ENCODE measurements at places on chromosomes 4 and X.

DNA sequence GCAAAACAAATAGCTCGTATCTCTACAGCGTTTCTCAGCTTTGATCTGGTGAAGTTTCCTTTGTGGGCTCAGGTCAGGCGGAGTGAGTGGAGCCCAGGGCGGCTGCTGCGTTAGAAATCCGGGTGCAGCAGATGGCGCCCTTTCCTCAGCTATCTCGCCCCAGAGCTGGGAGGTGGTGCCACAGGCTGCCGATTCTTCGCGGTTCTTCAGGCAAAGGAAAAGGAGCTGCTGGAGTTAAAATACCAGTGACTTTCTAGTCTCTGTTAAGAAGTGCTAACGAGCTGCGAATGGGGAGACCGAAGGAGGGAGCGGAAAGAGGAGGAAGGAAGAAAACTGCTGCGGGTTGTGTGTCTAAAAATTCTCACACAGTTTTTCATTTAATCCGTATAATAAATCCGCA, 114.6 kb downstream of the CPE start:
- peak; percentile 63 for DNase-seq

DNA sequence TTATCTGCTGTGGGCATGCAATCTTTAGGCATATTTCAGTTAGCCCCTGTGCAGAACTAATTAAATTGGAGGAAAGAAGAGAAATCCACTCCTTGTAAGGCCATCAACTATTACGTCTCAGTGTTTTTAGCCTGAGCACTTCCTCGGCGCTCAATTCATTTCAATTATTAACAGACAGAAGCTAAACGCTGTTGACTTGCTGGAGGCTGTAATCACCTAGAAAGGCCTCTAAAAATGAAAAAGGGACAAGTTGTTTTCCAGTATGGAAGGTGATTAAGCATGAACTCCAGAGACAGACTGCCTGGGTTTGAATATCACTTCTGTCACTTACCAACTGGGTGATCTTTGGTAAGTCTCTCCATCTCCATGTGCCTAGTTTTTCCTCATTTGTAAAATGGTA, 59.6 kb downstream of the LEF1 start:
- no peak for DNase-seq

DNA sequence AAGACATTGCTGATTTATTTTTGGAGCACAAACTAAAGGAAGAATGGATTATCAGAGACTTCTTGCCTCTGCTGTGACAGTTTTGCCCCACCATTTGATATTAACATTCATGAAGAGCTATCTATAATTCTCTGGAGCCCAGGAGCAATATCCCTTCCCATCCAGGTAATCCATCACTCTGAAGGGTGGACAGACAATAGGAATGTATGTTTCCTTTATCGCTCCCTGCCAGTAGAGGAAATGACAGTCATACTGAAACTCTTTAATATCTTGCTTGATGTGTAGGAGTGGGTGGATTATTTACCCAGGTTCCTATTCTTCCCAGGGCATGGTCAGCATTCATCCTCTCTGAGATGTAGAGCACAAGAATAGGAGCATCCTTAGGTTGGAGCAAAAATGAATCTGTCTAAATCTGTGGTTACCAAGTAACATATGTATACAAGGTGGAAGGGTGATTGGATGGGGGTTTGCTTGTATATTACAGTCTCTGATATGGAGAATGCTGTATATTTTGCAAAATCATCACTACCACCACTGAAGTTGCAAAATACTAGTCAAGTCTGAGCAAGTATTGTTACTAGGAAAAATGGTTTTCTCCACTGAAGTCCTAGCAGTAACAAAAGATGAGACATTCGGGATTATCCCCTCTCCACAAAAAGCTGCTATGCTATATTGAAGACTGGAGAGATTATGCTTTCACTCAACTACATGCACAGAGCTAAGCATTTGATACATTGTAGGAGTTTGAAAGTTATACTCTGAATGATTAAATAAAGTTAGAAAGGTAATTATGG, 151.6 kb downstream of the CBLL2 start:
- no peak for DNase-seq

- no peak for DNase-seq
These were observed 378.5 kb downstream of the FAT4 start for GRCh38 chr4:125693228-125693627.

DNA sequence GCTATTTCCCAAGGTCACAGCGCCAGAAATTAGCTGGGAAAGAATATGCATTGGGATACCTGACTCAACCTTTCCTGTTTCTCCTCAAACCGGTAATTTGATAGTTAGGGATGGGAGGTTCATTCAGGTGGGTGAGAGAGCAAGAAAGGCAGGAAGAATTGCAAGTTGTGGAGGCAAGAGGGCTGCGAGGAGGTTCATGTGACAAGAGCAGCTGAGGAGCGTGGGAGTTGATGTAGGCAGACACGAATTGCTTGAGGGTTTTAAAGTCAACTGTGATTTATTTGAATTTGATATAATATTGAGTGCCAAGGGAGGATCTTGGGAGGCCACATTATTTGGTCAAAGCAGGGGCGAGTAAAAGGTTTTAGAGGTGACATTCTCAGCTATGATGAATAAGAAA, 329.0 kb downstream of the STIM2 start:
- no peak for DNase-seq

- no peak for DNase-seq
These were observed 114.1 kb upstream of the KLHL4 start for GRCh38 chrX:87403551-87403950.

DNA sequence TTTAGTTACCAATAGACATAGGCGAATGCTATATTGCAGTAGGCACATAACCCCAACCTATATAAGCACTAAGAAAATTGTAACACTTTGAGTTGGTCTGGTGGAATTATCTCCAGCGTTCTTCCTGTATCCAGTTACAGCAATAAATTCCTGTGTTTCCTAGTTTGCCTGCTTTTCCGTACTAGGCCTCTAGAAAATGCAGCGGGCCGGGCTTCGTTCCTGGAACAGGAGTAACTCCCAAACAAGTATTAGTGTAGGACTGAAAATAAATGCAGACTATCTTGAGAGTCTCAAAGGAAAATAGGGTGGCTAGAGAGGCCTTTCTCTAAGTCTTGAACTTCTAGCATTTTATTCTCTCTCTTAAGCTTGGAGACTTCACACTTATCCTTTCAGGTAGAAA, 159.8 kb downstream of the OR13H1 start:
- DNase-seq, result no peak

DNA sequence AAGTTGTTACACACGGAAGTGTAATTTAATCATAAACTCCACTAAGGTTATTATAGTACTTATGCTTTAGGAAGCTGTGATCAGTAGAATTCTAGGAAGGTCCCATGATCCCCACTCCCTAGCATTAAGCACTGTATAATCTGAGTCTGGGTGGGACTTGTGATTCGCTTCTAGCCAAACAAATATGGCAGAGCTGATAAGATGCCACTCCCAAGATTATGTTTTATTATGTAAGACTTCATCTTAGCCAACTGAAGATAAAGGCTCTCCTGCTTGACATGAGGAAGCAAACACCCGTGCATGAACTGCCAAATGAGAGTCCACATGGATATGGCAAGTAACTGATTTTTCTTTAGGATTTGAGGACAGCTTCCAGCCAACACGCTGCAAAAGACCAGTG, 186.4 kb upstream of the NDST3 start:
- DNase-seq, result no peak

DNA sequence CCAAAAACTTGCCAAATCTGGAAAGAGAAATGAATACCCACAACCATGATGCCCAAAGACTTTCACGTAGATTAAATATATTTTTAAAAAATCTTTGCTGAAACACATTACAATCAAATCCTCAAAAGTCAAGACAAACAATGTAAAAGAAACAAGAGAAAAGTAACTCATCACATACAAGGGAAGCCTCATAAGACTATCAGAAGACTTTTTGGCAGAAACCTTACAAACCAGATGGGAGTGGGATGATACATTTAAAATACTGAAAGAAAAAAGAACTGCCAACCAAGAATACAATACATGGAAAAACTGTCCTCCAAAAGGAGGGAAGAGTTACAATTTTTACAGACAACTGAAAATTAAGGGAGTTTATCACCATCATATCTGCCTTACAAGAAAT, 319.0 kb upstream of the INTU start:
- DNase-seq, result no peak

DNA sequence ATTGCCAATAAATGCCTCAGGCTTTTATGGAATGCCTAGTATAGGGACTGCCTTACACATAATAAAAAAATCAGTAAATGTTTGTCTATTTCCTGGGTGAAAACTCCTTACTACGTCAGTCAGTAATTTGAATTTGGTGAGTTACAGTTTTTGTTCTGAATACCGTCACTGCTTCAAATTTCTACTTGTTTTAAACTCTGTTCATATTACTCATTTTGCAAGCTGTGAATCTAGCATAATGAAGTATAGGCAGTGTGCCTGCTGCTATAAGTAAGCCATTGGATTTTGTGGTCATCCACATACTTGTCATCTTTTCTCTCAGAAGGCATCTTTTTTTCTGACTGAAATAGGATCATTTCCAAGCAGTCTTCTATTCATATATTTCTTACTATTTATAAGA, 43.1 kb downstream of the SYNPO2 start:
- no peak for DNase-seq

- DNase-seq, result no peak
These were observed 24.6 kb upstream of the LRBA start for GRCh38 chr4:151039733-151040132.

- no peak for DNase-seq
These were observed 2403.2 kb downstream of the ARAP2 start for GRCh38 chr4:33841120-33841519.

- DNase-seq, result no peak
These were observed 50.5 kb upstream of the ADGRG2 start for GRCh38 chrX:19172741-19173140.

DNA sequence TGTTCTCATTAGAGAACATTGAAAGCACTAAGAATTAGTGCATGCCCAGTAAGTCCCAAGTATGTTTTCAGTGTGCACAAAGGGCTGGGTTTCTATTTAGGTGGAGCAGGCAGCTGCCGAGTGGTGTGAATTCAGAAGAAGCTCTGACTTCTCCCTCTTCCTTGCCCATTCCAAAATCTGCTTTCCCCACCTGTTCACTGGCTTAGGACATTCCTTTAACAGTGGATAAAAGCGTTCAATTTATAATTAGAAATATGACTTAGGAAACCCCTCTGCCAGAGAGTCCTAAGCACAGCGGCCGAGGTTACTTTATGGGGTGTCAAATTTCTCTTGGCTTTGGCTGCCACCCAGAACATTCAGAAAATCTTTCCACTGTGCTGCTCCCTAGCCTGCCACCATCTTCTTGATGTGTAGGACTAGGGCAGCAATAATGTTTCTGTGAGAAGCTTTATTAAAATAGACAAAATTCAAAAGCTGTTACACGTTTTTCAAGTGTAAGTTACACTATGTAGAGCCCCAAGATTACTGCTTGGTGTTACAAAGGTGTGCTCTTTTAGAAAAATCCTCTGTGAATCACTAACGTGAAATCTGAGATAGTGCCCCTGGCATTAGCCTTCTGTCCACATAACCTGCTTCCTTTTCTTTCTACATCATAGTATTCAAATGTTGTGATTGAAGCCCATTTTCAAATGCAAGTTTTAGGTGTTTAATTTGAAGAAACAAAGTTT, 191.6 kb upstream of the ANKRD50 start:
- DNase-seq, result no peak

GRCh38 chr4:156568484-156568883, 403.1 kb downstream of the PDGFC start:
- DNase-seq, result no peak

DNA sequence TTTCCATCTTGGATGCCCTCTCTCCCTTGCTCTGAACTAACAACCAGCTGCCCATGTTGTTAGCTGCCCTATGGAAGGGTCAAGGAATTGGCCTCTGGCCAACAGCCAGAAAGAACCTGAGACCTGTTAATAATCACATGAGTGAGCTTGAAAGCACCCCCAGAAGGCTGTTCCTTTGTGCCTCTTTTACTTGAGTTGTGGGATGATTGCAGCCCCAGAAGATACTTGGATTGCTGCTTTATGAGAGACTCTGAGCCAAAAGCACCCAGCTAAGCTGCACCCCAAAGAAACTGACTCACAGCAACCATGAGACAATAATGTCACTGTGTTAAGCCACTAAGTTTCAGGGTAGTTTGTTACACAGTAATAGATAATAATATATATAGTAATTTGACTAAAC, 73.3 kb downstream of the FRYL start:
- no peak for DNase-seq

GRCh38 chr4:188370777-188371176, 231.5 kb downstream of the TRIML1 start:
- no peak for DNase-seq

DNA sequence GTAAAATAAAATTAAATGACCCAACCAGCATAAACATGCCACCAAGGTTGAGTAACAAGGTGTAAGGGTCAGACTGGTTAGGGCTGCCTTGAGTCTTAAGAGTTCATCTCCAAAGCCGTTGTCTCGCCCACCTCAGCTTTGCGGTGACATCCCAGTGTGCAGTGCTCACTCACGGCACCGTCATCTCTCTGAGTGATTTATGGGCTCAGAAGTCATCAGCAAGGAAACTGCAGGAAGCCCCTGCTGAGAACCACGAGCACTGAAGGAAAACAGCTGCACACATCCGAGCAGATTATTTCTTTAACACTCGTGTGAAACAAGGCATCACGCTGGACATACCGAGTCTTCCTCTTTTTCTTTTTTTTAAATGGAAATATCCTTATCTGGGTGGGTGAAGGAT, 411.1 kb downstream of the TRIML1 start:
- no peak for DNase-seq

- DNase-seq, result no peak
These were observed 146.8 kb upstream of the NALF2 start for GRCh38 chrX:69357317-69357716.

DNA sequence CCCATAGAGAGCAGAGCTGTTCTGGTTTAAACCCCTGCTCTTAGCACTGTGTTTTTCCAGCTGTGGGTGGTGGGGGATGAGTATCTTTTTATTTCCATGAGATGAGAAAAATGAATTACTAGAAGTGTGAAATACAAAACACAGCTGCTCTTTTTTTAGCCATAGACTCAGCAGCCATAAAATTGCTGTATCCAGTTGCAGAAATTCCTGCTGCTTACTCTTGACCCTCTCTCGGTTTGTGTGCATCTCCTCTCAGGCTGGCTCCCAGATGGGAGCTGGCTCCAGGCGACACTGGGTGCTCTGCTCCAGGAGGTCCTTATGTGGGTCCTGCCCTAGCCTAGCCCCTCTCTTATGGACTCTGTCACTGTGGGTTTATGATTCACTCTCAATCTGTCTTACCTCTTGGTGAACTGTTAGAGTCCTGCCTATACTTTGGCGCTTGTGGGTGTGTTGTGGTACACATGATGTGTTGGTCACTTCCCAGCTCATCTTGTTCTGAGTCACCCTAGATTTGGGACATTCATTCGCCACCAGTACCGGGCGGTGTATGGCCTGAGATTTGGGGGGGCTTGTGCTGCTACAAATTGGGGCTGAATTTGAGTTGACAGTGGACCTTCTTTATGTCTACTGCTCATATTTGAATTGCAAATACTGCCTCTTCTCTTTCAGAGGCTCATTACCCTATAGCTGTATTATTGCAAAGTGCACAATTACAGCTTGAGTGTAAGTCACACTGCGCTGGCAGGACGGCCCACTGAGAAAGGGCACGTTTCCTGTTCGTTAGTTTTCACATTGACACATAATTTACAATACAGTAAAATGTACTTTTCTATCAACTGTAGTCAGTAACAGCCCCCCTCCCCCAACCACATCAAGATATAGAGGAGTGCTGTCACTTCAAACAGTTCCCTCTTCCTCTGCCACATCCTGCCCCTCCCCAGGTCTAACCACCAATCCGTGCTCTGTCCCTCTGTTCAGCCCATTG, 46.9 kb upstream of the MSANTD1 start:
- peak; percentile 18 for DNase-seq

All from stimulated activated CD4-positive, alpha-beta T cell treated with anti-CD3 and anti-CD28 coated beads, Interleukin-12 subunit alpha, Interleukin-12 subunit beta, amount 100 ng/mL, for 24 hours (primary cell).